ENCODE measurements at places on chromosomes 7 and 10.

- DNase-seq: no peak
Observed at GRCh38 chr7:50826371-50827172, 43.9 kb upstream of the GRB10 start.

- DNase-seq: no peak
Observed at GRCh38 chr10:132541601-132542011, 4.0 kb downstream of the INPP5A start.

DNA sequence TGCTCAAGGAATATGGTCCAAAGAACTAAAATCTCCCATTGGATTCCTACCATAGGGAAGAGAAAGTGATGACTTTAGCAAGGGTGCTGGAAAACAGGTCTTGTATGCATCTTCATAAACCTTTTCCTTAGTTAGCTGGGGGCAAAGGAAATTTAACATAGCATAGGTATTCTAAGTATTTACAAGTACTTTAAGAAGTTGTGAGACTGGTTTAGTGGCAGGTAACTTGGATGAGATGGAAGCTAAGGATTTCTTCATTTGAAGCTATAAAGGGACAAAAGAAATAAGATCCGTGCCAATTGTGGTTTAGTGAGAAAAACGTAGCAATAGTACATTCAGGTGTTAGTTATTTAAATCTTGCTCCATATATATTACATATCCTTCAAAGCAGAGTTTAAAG, 183.4 kb upstream of the TCF7L2 start:
- DNase-seq: no peak

GRCh38 chr10:96025566-96025965, 17.8 kb upstream of the CCNJ start:
- DNase-seq: no peak

DNA sequence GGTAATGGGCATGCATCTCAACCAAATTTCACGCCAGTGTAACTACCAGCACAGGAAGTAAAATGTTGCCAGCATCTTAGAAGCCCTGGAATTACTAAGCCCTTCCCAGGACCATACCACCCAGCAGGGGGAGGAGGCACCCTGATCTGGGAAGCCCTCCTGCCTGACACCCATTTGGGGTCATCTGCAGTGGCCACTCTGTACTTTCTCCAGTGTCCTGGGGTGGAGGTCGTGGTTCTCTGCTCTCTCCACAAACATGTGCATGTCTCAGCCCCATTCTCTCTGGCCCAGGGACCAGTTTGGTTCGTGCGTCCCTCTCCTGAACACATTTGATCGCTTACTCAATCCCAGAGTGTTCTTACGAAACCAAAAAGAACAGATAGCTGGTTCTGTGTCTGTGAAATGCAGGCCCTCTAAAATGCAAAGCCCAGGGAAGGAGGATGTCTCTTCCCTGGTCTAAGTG, 9.4 kb upstream of the LRRC27 start:
- no peak for DNase-seq

DNA sequence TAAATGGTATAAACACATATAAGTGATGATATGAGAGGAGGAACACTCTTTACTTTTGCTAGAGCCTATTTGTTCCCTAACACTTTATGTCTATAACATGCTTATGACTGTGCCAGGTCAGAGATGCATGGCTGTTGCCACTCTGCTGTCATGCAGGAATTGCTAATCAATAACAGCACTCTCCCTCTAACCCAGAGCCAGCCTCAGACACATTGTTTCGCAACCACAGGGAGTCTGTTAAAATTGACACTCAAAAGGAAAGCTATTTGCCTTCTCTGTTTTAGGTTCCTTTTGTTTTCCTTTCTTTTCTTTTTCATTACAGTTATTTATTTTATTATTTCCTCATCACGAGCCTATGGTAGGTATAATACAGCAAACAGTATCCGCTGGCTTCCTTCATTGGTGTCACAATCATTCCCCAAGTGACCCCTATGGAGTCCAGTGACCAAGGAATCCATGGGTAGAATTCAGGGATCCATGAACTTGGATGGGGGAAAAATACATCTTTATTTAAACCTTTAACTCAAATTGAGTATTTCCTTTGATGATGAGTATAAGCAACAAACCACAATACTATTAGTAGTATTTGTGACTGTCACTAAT, 6.8 kb downstream of the PON2 start:
- no peak for DNase-seq

DNA sequence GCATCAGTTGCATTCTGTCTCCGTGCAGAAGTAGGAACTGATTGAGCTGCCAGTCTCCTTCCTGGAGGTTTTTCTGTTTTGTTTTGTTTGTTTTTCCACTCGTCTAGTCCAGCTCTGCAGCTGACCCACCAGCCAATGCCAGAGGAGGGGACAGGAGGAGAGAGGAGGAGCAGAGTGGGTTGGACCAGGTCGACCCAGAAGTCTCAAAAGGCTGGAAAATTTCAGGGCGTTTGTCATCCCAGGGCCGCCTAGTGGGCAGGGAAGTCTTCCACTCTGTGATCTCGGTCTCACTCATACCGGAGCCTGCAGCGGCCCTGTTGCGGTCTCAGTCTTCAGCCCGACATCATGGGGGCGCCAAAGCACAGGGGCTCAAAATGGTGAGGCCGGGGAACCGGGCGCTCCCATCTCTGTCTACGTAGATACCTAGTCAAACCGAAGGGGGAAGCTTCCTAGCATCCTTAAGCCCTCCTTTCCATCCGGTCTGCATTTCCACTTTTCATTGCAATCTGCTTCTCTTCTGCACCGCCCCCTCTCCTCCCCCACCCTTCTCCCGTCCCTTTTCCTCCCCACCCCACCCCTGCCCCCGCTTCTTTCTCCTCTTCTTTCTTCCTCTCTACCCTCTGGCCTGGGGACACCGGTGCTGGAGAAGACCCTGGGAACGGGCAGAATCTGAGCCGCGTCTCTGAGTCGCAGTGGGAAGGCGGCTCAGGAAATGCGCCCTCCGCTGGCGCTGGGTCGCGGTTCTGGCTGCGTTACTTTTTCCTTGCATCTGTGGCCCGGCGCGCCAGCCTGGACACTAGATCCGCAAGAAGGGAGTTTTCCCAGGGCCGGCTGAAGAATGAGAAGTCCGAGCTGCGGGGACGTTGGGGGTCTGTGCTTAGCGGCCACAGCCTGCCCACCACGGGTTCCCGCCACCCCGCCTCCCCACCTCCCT, 16.2 kb upstream of the PAX2 start:
- no peak for DNase-seq

DNA sequence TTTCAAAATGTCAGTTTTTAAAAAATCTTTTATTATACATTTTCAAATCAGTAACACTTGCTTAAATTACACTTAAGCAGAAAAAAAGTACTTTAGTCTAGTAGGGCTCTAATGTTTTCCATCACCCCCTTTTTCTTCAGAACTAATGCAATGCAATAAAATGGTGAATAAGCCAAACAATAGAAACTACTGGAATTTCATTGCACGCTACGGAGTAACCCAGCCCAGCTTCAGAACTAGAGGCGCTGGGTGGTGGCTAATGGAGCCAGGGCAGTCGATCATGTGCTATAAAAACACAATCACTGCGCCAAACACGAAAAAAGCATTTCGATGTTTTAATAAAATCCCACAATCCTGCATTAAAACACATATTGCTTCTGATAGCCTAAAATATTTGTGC, 59.9 kb upstream of the ODAD2 start:
- DNase-seq: no peak

DNA sequence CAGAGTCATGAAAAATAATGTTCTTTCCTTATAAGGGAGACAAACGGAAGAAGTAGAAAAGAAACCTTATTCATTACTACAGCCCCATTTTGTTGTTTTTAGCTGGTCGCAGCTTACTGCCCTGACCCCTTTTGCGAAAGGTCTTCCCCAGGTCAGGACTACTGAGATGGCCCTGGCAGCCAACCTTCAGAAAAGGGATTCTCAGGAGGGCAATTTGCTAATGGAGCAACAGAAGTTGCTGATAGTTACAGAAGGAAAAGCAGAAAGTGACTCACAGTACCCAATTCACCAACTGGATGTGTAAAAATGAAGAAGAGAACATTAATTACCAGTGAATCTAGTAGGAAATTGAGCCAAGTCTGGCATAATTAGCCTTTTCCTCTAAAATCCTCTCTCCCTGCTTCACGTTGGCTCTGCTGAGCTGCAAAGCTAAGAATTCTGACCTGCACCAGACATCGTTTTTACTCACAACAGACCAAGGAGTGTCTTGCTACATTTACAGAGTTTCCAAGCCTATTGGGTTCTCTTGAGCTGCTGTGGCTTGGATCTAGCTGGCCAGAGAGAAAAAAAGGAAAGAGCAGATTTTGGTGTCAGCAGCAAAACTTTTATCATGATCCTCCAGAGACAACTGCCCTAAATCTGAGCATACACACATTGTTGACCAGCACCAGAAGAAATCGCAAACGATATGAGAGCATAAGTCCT, 499.9 kb upstream of the FZD8 start:
- no peak for DNase-seq

- DNase-seq: no peak
Observed at GRCh38 chr10:43959364-43960134, 310.9 kb upstream of the ZNF32 start.

DNA sequence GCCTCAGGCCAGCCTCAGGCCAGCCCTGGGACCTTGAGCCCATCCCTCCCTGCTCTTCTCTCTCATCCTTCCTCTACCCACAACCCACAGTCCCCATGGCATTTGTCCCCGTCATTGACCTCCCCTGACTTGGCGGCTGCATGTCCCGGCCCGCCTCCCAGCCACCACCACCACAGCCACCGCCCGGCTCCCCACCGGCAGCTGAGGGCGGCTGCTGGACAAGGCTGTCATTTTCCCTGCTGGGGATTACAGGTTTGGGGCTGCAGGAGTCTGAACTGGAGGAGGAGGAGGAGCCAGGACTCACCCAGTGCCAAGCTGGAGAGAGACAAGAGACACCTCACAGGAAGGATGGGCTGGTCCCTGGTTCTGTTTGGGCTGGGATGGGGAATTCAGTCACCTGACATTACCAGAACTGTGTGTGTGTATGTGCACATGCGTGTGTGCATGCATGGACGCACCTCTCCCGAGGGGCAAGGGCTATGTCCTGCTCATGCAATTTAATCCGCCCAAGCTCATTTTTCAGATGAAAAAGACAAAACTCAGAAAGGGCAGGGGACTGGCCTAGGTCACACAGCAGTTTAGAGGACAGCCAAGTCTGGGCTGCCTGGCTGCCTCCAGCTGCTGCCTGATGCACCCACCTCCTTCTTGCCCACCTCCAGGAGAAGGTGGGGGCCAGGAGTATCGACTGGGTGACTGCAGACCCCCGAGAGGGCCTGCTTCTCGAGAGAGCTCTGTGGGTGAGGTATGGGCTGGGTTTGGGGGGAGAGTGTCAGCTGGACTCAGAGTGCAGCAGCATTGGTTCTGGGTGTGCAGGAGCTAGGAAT, 113.1 kb downstream of the ZMIZ1 start:
- DNase-seq: no peak
